Stimulated activated CD4-positive, alpha-beta T cell treated with anti-CD3 and anti-CD28 coated beads, TNF-alpha, amount 100 ng/mL, for 1 hour (primary cell): ENCODE measurements at places on chromosomes 6 and 20.

DNA sequence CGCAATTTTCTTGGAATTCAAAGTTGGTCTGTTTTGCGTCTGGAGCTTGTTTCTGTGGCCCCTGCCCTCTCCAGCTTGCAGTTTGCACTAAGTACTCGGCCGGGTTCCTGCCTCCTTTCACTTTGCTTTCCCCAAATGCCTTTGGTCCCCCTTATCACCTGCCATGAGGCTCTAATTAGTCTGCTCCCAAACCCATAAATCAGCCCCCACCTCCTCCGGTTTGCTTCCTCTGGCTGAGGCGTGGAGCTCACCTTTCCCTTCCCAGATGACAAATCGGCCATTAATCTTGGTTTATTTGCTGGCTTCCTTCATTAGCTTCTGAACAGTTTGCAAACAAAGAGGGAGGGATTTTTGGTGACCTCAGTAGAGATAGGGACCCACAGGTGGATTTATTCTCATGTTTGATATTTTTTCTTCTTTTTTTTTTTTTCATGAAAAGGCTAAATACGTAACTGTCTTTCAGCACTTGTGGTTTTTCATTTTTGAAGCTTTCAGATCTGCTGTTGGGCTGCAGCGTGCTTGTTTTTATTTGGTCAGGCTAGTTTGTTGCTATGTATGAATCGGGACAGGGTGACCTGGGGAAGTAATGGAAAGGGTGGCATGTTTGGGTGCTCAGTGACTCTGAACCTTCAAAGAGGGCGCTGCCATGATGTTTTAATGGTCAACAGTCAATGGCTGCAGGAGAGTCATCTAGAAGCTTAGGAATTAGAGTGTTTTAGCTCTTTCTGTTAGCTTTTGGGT is 121.7 kb upstream of the JAG1 start:
- no peak for DNase-seq

DNA sequence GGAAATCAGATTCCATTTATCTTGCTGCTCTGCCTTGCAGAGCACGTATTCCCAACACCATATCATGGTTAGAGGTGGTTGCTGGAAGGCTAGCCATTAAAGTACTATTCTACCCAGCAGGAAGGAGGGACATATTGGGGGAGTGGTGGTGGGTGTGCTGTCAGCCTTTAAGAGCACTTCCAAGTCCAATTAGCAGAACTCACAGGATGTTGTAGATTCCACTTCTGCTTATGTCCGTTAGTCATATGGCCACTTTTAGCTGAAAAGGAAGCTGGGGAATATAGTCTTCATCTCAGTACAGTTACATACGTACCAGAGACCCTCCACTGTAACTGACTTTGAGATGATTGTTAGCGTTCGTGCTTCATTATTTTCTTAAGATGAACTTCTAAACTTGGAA is 94.4 kb downstream of the SAMD3 start:
- DNase-seq: no peak

DNA sequence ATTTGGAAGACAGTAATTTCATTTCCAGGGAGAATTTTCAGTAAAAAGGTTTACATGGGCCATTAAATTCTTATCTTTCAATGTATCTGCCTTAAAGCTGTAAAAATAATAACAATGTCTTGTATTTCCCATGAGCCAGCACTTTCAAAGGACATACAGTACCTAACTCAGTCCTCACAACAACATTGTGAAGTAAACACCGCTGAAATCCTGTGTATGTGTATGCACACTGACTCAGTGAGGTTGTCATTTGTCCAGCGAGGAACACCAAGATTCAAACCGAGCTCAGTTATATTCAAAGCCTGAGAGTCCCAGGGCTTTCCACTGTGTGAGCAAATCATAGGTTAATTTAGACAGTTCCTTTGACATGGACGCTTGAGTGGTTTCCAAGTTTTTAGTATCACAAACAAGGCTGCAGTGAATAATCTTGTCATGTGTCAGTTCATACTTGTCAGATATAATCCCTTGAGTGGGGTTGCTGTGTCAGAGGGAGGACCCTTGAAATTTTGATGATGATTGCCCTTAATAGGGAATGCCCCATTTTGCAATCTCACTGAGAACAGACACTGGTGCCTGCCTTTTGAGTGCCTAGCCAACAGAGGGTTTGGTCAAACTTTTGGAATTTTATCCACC is 50.0 kb upstream of the SLC22A23 start:
- DNase-seq: no peak

- DNase-seq: no peak
Observed at GRCh38 chr20:38842558-38842981, 37.1 kb downstream of the PPP1R16B start.

DNA sequence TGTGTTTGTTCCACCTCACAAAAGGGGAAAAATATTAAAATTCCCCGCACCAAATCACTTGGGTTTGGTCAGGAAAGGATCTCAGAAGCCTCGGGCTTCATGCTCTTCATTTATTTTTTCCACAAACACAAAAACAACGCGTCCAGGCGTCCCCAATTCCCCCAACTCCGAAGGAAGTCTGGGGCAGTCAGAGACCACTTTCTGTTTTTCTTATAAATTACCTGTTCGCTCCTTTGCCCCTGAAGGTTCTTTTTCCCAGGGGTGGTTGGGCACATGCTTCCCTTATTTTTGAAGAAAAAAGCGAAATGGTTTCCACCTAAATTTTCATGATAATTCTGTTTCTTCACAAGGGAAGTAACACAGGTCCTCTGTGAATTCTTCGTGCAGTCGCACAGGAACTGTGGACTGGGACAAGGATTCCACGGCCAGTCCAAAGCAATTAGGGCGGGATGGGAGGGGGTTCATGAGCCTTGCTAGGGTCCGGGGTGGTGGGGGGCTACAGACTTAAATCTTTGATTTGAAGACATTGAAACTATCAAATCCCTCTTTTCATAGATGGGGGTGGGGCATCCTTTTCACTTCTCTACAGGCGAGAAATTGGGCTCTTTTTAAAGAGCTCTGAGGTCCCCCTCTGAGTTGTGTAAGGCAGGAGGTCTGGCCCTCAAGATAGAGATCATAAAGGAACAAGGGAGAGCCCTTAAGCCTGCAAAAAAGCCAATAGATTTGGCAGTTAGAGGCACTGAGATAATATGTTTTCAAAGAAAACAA is 30.5 kb upstream of the HFE start:
- DNase-seq: no peak

DNA sequence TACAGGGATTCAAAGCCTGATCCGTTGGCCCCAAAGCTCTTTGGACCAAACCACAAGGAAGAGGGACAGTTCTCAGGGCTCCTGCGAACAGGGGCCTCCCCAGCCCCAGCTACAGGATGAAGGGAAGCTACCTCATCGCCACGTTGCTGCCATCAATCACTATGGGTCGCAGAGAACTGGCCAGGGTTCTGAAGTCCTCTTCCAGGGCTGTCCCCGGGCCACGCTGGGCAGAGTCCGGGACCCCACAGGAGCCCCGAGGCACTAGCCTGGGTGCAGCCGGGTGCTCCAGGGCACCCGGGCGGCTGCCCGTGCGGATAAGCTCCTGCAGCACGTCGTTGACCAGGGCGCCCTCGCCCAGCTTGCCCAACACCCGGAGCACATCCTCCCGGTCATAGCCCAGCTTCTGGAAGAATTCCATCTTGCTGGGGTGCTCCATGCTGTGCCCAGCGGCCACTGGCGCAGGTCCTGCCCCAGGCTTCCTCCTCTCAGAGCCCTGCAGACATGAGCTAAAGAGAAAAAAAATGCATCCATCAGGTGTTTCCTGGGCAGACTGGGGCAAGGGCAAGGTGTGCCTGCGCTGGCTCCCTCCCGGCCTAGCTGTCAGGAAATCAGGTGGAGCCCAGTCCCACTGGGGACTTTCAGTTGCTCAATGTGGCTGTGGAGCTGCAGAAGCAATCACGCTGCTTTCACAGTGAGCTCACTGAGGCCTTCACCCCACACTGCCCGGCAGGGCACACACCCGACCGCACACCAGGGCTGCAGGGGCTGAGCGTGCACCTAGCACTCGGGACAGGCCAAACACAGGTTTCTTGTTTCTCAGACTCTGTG is 10.5 kb downstream of the ZC3H12D start:
- DNase-seq: no peak

GRCh38 chr6:31968791-31969711 is 2.9 kb downstream of the DXO start:
- DNase-seq: no peak

GRCh38 chr6:125955973-125956372 is 597 bp upstream of the HINT3 start:
- DNase-seq: no peak

DNA sequence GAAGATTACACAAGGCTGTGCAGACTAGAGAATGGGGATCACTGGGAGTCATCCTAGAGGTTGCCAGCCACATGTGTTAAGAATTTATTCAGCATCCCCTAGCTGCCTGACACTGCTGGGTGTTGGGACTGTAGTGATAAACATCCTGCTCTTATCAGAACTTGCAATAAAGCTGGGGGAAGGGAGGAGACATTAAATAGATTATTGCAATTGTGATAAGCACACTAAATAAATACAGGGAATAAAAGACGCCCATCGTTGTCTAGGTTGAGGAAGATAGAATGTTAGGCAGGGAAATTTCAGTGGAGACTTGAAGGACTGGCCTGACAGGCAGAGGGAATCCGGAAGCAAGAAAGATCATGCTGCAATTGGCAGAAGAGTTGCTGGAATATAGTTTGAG is 33.2 kb upstream of the TRAM2 start:
- DNase-seq: no peak

DNA sequence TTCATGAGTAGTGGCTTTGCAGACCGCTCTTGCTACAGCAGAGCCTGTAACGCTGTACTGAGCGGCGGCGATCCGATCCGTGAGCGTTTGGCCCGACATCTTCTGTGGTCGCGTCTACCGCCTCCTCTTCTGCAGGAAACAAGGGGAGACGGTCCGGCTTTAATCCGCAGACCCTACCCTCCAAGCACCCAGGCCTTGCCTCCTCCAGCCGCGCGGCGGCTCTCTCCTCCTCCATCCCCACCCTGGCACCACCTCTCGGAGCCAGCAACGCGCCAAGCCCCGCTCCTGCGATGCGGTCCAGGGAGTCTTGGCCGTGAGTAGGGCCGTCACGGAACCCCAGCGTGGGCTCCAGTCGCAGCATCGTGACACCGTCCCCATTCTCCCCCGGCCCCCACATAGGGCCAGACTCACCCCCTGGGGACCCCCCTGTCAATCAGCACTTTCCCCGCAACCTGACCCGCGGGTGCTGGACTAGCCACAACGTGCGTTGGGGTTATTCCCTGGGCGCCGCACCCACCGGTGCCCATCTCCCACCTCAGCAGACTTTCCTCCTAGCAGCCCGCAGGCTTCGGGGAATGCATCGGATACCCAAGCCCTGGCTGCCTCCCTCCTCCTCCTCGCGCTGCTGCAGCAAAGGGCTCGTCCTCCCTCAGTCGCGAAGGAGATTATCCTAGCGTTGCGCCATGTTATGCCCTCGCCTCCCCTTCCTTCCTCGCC is 914 bp downstream of the SNAP91 start:
- no peak for DNase-seq

DNA sequence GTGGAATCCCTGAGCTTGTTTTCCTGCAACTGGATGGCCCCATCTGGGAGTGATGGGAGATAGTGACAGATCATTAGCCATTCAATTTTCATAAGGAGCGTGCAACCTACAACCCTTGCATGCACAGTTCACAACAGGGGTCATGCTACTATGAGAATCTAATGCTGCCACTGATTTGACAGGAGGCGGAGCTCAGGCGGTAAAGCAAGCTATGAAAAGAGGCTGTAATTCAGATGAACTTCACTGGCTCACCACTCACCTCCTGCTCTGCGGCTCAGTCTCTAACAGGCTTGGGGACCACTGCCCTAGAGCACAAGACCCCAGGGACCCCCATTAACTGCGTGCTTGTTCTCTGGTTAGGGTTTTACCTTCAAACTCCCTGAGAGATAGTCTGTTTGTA is 12.4 kb upstream of the TREML4 start:
- no peak for DNase-seq

- no peak for DNase-seq
Observed at GRCh38 chr6:17847203-17847760, 140.2 kb downstream of the KIF13A start.

- DNase-seq: no peak
Observed at GRCh38 chr6:11330413-11330760, 97.9 kb upstream of the NEDD9 start.

- DNase-seq: no peak
Observed at GRCh38 chr20:53425941-53426340, 167.7 kb downstream of the ZNF217 start.

- DNase-seq: no peak
Observed at GRCh38 chr6:156639009-156639721, 138.0 kb upstream of the ARID1B start.

DNA sequence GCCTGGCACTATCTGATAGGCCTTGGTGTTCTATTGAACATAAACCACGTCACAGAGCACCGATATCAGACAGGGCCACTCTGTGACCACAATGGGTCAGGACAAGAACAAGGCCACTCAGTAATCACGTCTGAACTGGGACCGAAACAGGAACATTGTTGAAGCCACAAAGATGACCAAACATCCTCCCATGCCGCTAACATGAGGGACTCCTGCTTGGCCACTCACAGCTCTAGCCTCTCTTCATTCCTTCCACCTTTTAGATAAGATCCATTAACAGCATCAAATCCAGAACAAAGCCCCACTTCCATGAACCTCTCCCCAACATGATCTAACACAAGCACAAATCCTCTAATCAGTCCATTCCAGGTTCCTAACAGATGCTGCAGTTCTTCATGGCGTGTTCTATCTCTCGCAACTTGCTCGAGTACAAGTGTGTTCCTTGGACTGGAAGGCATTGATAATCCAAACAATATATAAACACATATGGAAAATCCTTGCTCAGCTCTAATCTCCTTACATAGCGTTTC is 7.4 kb downstream of the SIRT5 start:
- DNase-seq: no peak

- no peak for DNase-seq
Observed at GRCh38 chr6:28968476-28968875, 36.6 kb downstream of the ZNF311 start.

GRCh38 chr6:153059757-153060156 is 57.2 kb upstream of the MTRF1L start:
- DNase-seq: no peak

- no peak for DNase-seq
Observed at GRCh38 chr6:84033523-84034451, at the start of gene MRAP2. Gene MRAP2 (plus strand): TSS chr6:84033772. CDS start chr6:84055319, 21,547 bp downstream.

GRCh38 chr6:28808383-28808782 is 115.4 kb downstream of the TRIM27 start:
- DNase-seq: no peak

DNA sequence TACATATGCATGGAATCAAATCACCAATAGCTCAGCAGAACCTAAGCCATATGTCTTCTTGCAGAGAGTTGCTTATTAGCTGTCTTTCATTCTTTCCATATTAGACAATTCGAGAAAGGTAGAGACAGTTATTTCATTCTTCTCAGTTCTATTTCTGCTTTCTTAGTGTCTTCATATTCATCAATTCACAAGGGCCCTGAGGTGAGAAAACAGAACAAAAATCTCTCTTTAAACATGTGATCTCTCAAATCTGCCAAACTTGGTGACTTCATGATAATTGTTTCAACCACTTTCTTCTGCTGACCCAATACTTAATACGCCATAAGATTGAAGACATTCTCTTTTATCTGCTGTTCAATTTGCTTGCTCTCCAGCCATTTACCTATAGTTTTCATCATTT is 229.7 kb upstream of the MARCKS start:
- no peak for DNase-seq

- no peak for DNase-seq
Observed at GRCh38 chr20:17699931-17700351, at the start of gene BANF2. Gene BANF2 (plus strand): TSS chr20:17699966. CDS start chr20:17725026, 25,060 bp downstream.
